ENCODE measurements at places on chromosomes 7 and 10. TPM values are rescaled to one million over a fixed set of nuclear protein-coding genes. Genes with fewer than 3 reads are reported as not detected.

Gene ANXA8
- total RNA-seq, result not detected

Gene ZNF736
- 21.7 TPM for total RNA-seq

Gene MMRN2
- total RNA-seq, result 133 TPM

GRCh38 chr10:121886997-121887622 lies 40.7 kb downstream of the ATE1 start:
- H3K36me3 ChIP-seq, result no peaks in the 10 kb centered on the region
- H3K4me1 ChIP-seq, result no peaks in the 10 kb centered on the region
- H3K27me3 ChIP-seq, result no peaks in the 10 kb centered on the region
- H3K27ac ChIP-seq, result no peak overlapping the region
- DNase-seq, result peak; percentile 36
- no peak overlapping the region for H3K4me3 ChIP-seq

DNA sequence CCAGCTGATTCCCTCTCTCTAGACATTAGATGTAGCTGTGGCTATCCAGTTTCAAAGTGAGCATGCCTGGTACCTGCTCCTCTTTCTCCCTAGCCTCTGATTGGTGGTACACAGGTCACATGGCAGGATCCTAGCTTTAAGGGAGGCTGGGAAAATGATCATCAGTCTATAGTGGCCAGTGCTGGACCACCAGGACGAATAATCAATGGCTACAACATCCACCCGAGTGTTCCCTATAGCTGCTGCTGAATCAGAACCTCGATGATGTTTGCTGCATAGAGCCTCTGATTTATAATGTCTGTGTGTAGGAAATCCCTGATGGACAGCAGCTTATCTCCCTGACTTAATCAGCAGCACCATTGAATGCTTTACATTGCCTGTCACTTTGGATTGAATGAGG lies 28.9 kb upstream of the LMTK2 start:
- H3K36me3 ChIP-seq, result no peaks in the 10 kb centered on the region
- no peaks in the 10 kb centered on the region for H3K27me3 ChIP-seq
- H3K4me1 ChIP-seq, result no peaks in the 10 kb centered on the region
- no peak overlapping the region for H3K4me3 ChIP-seq

DNA sequence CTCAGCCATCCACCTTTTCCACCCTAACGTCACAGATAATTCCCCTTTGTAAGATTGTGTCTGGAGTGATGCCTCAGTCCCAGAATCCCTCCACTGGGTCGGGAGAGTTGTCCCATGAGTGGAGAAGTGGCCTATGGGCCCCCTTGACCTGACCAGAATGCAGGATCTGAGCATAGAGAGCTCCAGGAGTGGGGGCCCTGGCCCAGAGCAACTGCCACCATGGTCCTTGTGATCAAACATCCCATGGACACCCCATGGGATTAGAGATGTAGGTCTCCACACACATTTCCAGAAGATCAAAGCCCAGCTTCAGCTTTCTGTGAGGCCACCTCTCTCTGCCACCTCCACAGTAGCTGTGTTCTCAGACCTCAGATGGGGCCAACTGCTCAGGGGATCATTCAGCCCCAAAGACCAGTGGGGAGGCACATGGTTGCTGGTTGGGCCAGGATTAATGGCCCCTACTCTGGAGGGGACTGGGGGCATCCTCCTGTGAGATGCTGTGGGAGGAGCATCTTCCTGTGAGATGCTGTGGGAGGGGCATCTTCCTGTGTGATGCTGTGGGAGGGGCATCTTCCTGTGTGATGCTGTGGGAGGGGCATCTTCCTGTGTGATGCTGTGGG lies 28.5 kb upstream of the DPYSL4 start:
- DNase-seq, result no peak
- H3K36me3 ChIP-seq, result no peaks in the 10 kb centered on the region
- no peak overlapping the region for H3K4me3 ChIP-seq
- H3K27me3 ChIP-seq, result no peaks in the 10 kb centered on the region
- no peaks in the 10 kb centered on the region for H3K4me1 ChIP-seq
- H3K27ac ChIP-seq, result no peak overlapping the region

- no peaks in the 10 kb centered on the region for H3K27me3 ChIP-seq
- H3K36me3 ChIP-seq, result no peaks in the 10 kb centered on the region
- peak overlapping the region; percentile 37 for H3K27ac ChIP-seq
- DNase-seq, result no peak
These were observed 108.0 kb downstream of the GRK5 start for GRCh38 chr10:119315128-119316001.

DNA sequence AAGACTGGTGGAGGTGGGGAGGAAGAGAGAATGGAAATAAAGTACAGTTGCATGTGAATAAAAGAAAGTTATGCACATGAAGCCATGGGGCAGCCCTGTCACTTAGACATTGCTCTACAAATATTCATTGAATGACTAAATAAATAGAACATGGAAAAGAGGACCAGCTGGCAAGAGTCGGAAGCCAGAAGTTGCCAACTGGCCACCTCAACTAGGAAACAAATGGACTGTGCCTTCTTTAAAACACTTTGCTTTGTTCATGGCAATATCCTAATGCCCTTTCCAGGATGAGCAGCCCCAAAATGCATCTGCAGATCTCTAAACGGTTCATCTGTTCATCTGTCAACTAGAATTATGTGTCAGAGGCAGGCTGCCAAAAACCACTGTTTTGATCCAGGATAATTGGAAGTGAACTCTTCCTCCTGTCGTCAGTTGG lies 157.3 kb downstream of the NOC3L start:
- H3K36me3 ChIP-seq, result no peaks in the 10 kb centered on the region
- H3K27ac ChIP-seq, result no peak overlapping the region
- no peak overlapping the region for H3K4me3 ChIP-seq
- peak; percentile 65 for DNase-seq

DNA sequence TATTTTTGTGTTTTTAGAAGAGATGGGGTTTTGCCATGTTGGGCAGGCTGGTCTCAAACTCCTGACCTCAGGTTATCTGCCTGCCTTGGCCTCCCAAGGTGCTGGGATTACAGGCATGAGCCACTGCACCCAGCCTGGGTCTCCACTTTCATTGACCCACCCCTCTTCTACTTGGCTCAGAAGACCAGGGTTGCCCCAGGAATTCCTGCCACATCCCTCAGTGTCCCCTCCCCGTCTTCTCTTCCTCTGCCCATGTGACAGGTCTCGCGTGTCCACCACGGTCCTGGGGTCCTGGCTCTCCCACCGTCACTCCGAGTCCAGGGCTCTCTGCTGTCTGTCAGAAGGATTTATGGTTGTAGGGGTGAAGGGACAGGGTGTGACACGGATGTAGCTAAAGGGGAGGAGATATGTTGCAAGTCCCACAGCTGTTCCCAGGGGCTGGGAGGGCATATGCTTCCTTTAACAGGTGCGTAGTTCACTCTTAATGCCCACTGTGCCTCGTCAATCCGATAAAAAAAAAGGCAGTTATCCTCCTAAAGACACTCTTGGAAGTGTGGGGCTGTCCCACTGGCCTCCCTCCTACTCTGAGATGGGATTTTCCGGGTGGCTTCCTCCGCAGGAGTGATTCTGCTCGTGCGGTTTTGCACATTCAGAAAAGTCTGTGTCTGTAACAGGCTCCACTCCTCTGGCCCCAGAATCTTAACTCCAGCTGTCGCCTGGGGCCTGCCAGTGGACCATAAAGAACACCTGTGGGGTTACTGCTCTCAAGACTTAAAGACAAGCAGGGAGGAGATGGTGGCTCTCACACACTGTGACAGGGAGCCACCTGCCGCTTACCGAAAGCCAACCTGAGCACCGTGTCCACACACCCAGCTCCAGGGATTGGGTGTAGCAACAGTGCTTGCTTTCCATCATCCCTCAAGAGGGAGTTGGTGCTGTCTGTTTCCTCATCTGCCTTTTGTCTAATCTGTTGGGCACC lies 36.7 kb upstream of the SHH start:
- no peaks in the 10 kb centered on the region for H3K36me3 ChIP-seq
- H3K4me1 ChIP-seq, result no peaks in the 10 kb centered on the region
- H3K27ac ChIP-seq, result no peak overlapping the region
- H3K27me3 ChIP-seq, result no peaks in the 10 kb centered on the region

DNA sequence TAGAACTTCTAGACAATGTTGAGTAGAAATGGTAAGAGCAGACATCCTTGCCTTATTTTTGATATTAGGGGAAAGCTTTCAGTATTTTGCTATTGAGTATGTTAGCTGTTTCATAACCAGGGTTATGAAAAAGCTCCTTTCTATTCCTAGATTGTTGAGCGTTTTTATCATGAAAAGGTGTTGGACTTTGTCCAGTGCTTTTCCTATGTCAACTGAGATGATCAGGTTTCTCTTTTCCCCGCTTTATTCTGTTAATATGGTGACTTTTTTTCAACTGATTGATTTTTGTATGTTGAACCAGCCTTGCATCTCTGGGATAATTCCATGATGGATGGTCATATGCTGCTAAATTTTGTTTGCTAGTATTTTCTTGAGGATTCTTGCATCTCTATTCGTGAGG lies 58.5 kb downstream of the LCOR start:
- DNase-seq, result no peak
- H3K4me1 ChIP-seq, result no peaks in the 10 kb centered on the region
- no peak overlapping the region for H3K4me3 ChIP-seq

DNA sequence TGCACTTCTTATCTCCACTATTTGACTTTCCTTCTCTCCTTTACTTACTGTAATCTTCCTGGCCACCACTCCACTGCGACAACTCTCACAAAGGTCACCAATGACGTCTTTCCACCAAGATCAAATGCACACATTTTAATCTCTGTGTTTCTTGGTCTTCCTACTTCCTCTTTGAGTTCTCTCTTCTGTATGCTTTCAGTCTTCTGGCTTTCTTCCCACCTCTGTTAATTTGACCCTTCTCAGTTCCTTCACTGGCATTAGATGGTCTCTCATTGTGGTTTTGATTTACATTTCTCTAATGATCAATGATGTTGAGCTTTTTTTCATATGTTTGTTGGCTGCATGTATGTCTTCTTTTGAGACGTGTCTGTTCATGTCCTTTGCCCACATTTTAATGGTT lies 31.9 kb downstream of the FAM107B start:
- H3K36me3 ChIP-seq, result no peaks in the 10 kb centered on the region
- no peak for DNase-seq
- H3K4me3 ChIP-seq, result no peak overlapping the region

GRCh38 chr10:73800560-73801252 lies 10.7 kb downstream of the NDST2 start:
- H3K27ac ChIP-seq, result no peak overlapping the region
- no peak overlapping the region for H3K4me3 ChIP-seq
- H3K4me1 ChIP-seq, result no peaks in the 10 kb centered on the region
- H3K27me3 ChIP-seq, result no peaks in the 10 kb centered on the region

GRCh38 chr10:65894961-65895360 lies 1030.9 kb upstream of the LRRTM3 start:
- DNase-seq, result no peak
- no peaks in the 10 kb centered on the region for H3K4me1 ChIP-seq
- no peak overlapping the region for H3K4me3 ChIP-seq
- H3K27ac ChIP-seq, result no peak overlapping the region
- H3K27me3 ChIP-seq, result no peaks in the 10 kb centered on the region

DNA sequence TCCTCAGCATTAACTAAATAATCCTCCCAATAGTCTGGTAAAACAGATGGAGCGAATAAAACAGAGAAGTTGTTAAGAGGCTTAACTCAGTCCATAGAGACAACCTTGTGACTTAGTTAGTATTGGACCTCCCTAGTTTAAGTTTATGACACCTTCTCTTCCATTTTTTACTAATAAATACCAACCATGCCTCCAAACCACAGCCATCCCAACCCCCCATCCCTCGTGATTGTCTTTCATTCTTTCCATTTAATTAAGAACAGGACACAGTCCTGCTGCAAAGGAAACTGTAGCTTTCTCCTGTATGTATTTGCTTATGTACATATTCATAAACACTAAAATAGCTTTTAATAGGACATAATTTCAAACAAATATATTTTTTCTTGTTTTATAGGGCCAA lies 238.2 kb downstream of the SEMA3D start:
- no peaks in the 10 kb centered on the region for H3K36me3 ChIP-seq
- no peak for DNase-seq
- no peak overlapping the region for H3K27ac ChIP-seq
- H3K27me3 ChIP-seq, result no peaks in the 10 kb centered on the region
